ENCODE measurements at places on chromosomes 16 and 17.

GRCh38 chr16:85527767-85528297, 85.3 kb upstream of the GSE1 start:
- DNase-seq: no peak

DNA sequence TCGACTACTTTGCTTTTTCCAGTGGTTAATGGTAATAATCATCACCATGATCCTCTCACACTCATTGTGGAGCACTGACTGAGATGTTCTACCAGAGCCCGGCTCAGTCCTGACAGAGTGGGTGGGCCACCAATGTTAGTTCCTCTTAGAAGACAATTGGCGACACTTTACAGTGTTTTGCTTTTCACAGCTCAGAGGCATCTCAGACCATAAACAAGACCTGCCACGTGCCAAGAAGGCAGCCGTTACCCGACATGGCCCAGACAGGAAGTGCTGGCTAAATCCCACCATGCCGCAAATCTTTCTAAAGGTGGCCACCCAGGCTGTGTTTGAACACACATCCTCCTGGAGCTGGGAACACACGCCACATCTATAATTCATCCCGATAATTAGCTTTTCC, 103.7 kb downstream of the XYLT1 start:
- no peak for DNase-seq

DNA sequence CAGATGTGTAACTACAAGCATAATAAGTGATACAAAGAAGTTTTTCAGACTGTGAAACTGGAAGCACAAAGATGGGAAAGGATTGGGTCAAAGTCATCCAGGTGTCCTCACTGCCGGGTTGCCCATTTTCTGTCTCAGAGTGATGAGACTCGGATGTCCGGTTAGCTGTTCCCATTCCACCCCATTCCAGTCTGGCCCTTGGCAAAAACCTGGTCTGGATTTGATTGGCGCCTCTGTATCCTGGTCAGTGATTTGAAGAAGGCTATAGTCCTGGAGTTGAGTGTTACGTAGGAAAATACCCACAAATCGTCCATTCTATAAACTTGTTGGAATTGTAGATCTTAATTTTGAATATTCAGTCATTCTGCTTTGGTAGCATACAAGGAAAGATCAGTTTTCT, 19.9 kb upstream of the PHKG2 start:
- no peak for DNase-seq

DNA sequence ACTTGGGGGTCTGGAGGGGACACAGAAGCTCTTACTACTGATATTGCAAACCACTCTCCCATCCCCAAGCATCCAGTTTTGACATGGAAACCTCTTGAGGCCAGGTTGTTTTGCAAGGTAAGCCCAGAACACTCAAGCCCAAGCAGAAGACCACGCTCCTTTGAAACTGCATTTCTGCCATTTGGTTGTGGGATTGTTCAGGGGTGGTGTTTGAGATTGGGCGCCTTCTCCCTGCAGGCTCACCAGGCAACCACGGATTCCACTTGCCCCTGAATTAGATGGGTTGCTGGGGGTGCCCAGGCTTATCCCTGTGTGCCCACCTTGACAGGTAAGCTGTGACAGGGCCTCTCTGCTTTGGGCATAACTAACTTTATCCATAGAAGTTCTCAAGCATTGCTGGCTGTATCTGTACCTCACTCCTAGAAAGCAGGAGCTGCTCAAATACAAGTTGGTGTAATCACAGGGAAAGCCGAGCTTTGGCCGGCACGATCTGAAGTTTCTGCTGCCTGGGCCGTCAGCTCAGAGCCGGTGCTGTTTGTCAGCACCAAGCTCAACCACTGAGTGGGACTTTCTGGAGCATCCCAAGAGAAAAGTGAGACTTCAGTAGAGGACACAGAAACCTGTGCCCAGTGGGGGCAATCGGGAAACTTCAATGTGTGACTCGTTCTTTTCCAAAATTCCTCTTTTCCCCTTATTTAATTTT, 93.6 kb downstream of the CYLD start:
- DNase-seq: no peak

DNA sequence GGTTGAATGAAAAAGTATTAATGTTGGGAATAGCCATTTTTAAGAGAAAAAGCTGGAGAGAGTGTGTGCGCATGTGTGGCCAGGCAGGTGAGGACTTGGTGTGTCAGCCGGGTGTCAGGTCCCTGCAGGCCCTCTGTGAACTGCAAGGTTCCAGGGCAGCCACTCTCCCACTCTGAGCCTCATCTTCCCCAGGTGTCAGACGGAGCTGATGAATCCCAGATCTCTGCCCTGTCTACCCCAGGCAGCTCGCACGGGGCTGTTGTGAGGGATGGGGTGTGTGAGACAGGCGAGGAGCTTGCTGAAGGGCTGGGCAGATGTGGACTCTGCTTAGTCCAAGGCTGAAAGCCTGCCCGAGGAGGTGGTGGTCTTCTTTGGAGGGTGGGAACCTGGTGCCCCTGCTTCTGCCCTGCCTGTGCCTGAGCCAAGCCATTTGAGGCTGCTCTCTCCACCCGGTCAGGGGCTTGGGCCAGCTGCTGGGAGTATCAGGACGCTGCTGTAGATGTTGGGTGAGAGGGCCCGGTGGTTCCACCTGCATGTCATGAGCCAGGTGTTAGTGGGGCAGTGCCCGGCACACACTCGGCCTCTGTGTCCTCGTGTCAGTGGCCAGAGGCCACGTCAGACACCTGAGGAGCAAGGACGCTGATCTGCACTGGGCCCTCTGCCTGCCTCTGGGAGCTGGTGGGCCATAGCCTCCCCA, 122.4 kb downstream of the RAB11FIP4 start:
- no peak for DNase-seq

DNA sequence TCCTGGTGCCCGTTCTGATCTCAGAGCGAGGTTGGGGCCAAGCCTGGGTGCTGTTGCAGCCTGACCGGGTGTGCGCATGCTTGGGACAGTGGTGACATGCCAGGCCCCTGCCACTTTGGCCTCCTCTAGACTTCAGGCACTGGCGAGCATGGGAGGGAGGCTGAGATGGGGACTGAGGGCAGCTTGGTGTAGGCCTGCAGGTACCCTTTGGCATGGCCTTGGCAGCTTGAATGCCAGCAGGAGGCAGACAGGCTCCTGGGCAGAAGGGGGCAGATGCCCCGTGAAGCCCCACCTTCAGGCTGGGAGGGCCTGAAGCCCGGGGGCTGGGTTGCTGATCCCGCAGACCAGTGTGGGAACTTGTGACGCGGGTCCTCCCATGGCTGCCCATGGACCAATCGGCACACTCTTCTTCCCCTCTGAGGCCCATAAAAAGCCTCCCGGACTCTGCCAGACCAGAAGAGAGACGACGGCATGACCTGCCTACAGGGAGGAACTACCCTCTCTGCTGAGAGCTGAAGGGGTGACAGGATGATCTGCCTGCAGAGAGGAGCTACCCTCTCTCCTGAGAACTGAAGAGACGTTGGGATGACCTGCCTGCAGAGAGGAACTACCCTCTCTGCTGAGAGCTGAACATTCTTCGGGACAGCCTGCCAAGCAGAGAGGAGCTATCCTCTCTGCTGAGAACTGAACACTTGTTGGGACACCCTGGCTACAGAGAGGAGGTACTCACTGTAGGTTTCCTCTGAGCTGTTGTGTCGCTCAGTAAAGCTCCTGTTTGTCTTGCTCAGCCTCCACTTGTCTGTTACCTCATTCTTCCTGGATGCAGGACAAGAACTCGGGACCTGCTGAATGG, 17.5 kb downstream of the RHOT1 start:
- no peak for DNase-seq

GRCh38 chr16:1681032-1681431, 3.0 kb downstream of the JPT2 start:
- DNase-seq: no peak

DNA sequence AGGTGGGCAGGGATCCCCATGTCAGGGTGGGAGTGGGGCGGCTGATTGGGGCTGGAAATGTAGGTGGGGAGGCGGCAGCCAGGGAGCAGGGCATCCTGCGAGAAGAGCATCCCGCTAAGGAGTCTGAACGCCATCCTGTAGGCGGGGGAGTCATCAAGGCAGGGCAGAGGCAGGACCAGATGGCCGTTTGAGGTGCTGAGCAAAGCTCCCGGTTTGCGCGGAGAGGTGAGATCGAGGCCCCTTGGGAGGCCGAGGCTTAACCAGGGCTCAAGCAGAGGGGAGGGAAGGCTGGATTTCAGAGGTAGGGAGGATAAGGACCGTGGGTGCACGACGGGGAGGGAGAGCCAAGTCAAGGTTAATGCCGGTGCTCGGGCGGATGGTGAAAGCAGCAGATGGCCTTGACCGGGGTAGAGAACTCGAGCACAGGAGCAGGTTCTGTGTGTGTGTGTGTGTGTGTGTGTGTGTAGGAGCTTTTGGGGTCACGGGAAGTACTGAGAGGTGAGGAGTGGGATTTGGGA, 472 bp upstream of the NME2 start:
- DNase-seq: peak; percentile 44

- DNase-seq: no peak
These were observed 83.1 kb downstream of the CCDC182 start for GRCh38 chr17:57662041-57662440.

- peak; percentile 70 for DNase-seq
These were observed 6.7 kb upstream of the ABCC3 start for GRCh38 chr17:50627782-50628601.

DNA sequence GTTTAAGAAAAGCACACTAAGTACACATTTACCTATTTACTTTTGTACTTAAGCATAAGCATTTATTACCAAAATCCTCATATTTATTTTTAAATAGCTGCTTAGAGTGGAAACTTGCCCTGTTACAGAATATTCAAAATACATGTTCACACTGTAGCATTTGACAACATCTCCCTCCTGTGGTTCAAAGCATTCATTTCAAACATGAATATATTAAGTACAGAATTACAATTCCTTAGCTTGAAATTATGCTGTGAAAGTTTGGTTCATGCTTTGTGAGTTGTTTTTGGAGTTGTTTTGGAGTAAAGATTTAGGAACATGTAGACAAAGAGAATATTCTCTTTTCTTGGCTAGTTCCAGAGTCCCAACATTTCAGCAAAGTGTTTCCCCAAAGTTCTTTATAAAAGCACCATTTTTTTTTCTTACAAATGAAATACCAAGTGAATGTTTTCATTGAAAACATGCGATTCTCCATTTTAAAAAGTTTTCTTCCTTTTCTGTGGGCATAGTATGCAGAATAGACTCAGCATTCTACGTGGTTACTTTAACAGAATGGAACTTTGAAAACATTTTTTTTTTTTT, 33.2 kb downstream of the TUBD1 start:
- peak; percentile 63 for DNase-seq

DNA sequence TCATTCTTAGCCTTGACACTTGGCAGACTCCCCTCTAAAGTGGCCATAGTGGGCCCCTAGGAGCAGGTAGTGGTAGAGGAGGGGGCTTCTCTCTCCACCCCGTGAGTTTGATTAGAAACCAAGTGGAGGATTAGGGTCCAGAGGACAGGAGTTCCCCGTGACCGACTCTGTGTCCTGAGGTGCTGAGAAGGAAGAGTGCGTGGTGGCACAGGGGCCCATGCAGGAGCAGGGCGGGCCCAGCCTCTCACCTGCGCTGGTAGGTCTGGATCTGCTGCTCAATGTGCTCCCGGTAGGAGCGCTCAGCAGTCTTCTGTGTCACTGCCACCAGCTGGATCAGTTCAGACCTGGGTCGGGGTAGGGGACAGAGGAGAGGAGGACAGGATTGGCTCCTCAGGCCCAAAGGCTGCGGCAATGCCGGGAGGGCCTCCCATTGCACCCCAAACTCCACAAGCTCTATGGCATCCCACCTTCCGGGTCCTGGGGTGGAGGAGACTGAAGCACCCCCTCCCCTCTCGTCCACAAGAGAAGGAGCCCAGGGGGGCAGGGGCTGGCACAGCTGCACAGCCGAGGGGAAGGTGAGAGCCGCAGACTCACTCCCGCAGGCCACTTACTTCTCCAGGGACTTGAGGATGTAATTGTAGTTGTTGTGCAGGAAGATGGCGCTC, 6.2 kb downstream of the ZACN start:
- no peak for DNase-seq

GRCh38 chr17:48892940-48893645, 506 bp downstream of the ATP5MC1 start:
- DNase-seq: no peak

- DNase-seq: no peak
These were observed 22.6 kb upstream of the NF1 start for GRCh38 chr17:31072186-31072585.

DNA sequence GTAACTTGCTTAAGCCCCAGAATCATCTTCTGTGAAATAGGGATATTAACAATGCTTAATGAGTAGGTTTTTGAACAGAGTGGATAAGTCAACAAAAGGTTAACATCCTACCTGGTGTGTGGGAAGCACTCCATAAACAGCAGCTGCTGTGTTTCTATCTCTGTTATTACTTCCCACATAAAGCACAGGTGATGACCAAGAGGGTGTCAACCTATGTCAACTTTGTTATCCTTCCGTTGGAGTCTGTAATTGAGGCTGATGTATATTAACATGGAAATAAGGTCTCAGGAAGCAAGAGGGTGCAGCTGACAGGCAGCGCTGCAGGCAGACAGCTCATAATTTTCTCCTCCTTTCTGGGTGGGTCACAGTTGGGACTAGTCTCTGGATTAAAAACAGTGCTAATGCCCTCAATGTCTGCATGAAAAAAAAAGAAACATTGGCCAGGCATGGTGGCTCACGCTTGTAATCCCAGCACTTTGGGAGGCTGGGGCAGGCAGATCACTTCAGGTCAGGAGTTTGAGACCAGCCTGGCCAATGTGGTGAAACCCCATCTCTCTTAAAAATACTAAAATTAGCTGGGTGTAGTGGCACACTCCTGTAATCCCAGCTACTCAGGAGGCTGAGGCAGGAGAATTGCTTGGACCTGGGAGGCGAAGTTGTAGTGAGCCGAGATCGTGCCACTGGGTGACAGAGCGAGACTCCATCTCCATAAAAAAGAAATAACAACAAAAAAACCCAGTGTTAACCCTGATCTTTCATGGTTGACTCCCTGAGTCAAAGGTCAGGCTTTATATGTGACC, 269.6 kb downstream of the SNX29 start:
- DNase-seq: no peak

DNA sequence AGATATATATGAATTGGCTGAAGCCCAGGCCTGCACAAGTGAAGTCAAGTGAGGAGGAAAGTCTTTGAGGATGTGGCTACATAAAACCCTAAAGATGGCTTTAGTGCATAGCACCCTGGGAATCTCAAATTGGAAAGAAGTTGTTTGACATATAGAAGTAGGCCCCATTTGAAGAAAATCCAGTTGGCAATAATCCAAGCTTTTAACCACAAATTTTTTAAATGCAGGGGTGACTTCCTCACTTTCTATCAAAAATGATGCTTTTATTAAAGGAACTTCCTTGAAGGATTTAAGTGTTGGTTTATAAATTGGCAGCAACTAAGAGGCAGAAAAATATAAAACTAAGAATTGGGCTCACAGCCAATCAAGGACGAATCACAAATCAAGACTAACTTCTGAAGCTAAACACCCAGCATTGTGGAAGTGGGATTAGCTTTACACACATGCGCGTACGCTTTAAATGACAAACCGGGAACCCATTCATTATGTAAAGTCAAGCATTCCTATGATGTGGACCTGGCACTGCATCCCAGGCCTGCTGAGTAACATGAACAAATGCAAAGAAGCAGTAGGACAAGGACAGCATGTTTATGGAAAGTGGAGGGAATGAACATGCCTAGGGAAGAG, 63.3 kb downstream of the NOG start:
- DNase-seq: no peak
